G401 (cell line): ENCODE measurements at places on chromosomes 6 and 20. TPM values are rescaled to one million over a fixed set of nuclear protein-coding genes. Genes with fewer than 3 reads are reported as not detected.

The GATA5 gene
- 0.18 and 0.71 TPM in 2 replicates for total RNA-seq

The SSTR4 gene
- total RNA-seq = not detected in 2 replicates

The SYS1 gene
- 13.0 and 21.9 TPM in 2 replicates for total RNA-seq

The ID4 gene
- total RNA-seq = 33.5 and 38.2 TPM in 2 replicates

The CAPN11 gene
- total RNA-seq = not detected in 2 replicates

The MLIP gene
- not detected in 2 replicates for total RNA-seq

The PDRG1 gene
- total RNA-seq = 37.4 and 50.9 TPM in 2 replicates

The CPNE1 gene
- total RNA-seq = 49.2 and 87.2 TPM in 2 replicates

The STK4 gene
- total RNA-seq = 9.3 and 11.1 TPM in 2 replicates

The KCNQ5 gene
- not detected in 2 replicates for total RNA-seq

The TGM3 gene
- not detected in 2 replicates for total RNA-seq
